NCI-H1694 treated with DMSO at 0.1 percent for 48 hours (cell line): ENCODE measurements at places on chromosomes 13 and 19.

- DNase-seq = no peak
Observed at GRCh38 chr19:6678690-6679109, 8.7 kb upstream of the TNFSF14 start.

DNA sequence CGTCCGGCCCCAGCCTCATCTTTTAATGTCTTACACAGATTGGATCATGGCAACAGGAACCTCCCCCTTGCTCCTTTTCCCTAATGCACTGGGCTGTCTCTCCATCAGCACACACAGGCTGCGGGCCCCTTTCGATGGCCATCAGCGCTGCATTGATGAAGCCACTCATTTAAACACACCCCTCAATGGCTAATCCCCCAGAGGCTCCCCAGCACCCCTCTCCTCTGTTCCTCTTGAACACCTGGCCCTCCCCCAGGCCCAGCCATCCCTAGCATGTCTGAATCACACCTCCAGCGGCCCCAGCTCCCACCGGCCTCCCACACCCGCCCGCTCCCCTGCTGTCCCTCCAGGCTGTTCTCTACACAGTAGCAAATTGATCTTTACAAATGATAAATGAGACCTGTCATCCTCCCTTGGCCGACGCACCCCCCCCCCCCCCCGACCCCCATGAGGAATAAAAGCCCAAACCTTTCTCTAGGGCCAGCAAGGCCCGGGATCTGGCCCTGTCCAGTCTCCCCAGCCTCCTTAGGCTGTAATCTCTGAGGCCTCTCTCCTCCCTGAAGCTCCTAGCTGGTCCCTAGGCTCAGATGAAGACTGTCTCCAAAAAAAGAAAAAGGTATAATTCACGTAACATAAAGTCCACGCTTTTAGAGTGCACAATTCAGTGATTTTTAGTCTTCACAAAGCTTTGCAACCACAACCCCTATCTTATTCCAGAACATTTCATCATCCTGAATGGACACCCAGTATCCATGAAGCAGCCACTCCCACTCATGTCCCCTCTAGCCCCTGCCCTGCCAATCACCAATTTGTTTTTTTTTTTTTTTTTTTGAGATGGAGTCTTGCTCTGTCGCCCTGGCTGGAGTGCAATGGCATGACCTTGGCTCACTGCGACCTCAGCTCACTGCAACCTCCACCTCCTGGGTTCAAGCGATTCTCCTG, 7.4 kb downstream of the RPL28 start:
- DNase-seq = no peak

DNA sequence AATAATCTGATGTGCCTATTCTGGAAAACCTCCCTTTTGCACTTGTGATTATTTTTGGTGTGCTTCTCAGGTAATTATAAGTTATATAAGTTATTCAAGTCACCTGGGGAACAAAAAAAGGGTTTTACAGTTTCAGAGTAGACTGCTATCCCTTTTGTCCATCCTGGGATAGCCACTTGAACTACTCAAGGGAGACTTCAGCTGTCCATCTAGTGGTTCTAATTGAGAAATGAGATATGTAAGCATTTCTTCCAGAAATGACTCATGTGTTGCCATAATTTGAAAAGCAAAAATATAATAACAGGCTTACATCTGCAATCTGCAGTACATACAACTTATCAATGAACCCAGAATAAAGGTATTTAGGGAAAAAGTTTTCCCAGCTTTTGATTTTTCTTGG, 20.4 kb downstream of the UBL3 start:
- no peak for DNase-seq

GRCh38 chr19:7512400-7512851, 3.5 kb upstream of the ZNF358 start:
- no peak for DNase-seq

DNA sequence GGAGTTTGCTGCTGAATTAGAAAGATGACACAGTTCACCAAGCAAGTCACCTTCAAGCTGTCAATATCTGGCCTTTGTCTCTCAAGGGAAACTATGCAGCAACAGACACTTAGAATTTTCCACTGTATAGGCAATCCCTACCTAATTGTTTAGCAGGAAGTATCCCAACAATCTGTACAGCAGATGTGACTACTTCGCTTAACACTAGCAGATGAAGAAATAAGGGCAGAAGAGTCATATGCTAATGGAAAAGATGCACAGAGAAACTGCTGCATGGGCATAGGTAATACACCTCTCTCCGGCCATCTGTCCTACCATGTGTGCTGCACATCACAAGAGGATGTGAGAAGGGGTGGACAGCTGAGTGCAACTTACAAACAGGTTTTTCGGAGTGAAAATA, 851.2 kb downstream of the PCDH9 start:
- DNase-seq = peak; percentile 21

- DNase-seq = no peak
Observed at GRCh38 chr13:45615501-45616101, at the start of gene ERICH6B. ERICH6B (minus strand) TSS chr13:45615739; CDS start chr13:45597005, 18,734 bp downstream.

GRCh38 chr13:45257638-45258333, 56.9 kb upstream of the KCTD4 start:
- DNase-seq = no peak

- no peak for DNase-seq
Observed at GRCh38 chr13:29934531-29935308, 84.3 kb upstream of the UBL3 start.

DNA sequence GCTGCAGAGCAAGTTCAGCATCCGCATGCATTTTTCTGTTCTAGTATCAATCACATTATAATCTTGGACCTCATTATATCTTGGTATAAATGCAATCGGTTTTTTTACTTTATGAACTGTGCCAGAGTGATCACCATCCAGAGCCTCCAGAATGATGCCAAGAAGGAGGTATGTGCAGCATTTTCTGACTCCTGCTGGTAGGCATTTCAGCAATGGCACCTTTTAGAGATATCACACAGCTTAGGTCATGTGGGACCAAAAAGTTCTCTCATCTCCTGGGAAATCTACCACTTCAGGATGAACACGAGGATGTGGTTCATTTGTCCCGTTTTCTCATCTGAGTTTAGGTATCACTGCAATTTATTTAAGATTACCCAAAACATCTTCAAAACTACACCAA, 220.4 kb downstream of the VWA8 start:
- no peak for DNase-seq

GRCh38 chr19:54137699-54138488, at the start of gene CNOT3:
CNOT3 (plus strand) TSS chr19:54137762; CDS start chr19:54142979, 5,217 bp downstream.
- DNase-seq = no peak

GRCh38 chr13:60351855-60352615, 45.0 kb upstream of the TDRD3 start:
- no peak for DNase-seq

DNA sequence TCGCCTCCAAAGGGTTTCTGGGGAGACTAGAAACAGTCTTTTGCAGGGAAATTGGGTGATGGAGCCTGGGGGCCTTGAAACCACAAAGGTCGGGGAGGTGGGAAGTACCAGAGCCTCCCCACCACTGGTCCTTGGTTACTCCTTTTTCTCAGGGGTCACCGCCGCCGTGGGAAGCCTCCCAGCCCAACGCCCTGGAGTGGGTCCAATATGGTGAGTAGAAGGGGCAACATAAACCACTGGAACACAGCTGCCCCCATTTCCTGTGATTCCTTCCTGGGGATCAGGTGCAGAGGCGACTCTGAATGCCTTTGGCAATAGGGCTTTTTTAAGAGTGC, 5.8 kb downstream of the PGLYRP1 start:
- no peak for DNase-seq

GRCh38 chr19:50947123-50947522, 5.7 kb downstream of the KLK5 start:
- DNase-seq = no peak

DNA sequence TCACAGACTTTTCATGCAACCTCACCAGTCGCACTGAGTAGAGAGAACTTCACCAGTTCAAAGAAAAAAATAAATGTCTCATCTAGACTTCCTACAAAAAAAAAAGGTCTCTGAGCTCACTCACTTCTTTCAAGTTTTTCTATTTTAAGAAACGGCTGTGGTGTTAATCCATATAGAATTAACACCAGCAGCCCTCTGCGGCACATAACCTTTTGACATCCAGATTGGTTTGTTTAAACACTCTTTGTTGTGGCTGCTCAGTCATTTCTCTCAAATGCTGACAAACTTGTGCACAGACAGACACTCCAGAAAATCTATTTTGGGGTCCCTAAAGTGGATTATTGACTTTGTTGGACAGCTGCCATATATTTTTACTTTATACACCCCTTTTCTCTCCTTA, 874.9 kb downstream of the EFNB2 start:
- no peak for DNase-seq

GRCh38 chr19:46886546-46887239, 25.9 kb downstream of the ARHGAP35 start:
- no peak for DNase-seq

DNA sequence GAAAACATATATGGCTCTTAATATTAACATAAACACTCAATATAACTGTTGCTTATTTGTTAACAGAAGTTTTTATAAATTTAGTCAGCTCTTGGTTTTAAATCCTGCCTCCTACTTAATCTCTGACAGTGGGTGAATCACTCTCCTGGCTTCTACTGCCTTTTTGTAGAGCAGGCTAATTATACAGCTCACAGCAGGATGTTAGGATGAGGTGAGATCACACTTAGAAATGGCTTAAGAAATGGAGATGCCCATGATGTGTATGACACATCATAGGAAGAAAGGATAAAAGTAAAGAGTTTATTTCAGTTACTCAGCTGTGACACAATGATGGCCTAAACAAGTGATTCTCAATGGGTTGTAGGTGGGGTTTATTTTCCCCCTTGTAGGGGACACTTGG, 345.6 kb downstream of the SPRY2 start:
- DNase-seq = no peak

DNA sequence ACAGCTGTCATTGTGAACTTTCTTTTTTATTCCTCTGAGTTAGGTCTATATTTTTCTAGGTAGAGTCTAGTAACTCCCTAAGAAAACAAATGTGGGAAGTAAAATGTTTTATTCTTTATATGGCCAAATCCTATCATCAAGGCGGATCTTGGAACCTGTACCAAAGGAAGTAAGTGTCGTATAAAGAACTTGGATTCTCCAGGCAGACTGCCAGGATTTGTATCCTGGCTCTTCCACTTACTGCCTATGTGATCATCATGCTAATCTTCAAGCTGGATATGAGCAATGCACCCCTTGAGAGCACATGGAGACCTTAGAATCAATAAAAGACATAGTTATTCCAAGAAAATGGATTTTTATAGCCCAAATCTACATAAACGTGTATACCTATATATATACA, 286.5 kb downstream of the PCDH17 start:
- DNase-seq = no peak

DNA sequence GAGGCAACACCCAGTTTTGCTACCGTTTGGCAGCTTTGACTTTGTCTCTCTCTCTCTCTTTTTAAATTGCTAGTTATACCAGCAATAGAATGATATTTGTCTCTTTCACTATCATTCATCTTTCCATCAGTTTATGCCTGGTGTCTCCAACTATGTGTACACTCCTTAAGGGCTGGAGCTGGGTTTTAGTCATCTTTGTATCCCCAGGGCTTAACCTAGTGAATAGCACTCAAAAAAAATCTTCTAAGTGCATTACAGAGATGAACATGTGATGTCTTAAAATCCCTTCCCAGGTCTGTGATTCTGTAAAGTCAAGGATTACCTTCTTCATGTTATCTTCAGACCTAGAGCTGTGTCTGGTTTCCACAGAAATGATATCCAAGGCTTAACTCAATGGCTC, 7.8 kb upstream of the UBL3 start:
- DNase-seq = no peak

DNA sequence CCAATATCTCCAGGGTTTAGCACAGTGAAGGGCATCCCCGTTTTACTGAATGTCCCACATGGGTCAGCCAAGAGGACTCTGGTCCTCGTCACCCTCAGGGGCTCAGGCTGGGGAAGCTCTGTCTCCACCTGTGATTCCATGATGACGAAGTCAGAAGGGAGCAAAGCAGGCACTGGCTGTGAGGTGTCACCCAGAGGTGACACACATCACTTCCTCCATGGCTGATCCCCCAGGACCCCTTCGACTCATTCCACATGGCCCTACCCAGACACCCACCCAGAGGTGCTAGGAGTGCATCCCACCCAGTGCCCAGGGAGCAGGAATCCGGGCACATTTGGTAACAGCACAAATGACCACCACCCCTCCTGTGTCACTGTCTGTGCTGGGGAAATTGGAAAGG, 145.2 kb upstream of the VSTM2B start:
- no peak for DNase-seq

GRCh38 chr13:79516595-79516994, 35.6 kb downstream of the NDFIP2 start:
- DNase-seq = no peak

DNA sequence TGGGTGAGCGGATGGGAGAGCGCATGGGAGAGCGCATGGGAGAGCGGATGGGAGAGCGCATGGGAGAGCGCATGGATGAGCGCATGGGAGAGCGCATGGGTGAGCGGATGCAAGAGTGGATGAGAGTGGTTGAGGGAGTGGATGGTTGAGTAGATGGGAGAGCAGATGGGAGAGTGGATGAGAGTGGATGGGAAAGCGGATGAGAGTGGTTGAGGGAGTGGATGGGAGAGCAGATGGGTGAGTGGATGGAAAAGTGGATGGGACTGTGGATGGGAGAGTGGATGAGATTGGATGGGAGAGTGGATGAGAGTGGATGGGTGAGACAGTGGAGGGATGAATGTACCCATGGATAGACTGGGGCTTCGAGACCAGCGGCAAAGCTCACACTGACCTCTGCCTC, 8.6 kb upstream of the TEKTIP1 start:
- no peak for DNase-seq

GRCh38 chr13:40506592-40507446, 159.6 kb downstream of the FOXO1 start:
- DNase-seq = no peak

GRCh38 chr13:51363625-51364024, 24.1 kb downstream of the SERPINE3 start:
- DNase-seq = no peak

GRCh38 chr19:17615889-17616685, 60.6 kb downstream of the COLGALT1 start:
- DNase-seq = no peak
